ENCODE measurements at places on chromosomes 4 and X. TPM values are rescaled to one million over a fixed set of nuclear protein-coding genes. Genes with fewer than 3 reads are reported as not detected.

The RIBC1 gene
- total RNA-seq, result 1.2 TPM

The PLS3 gene
- total RNA-seq, result 45.0 TPM

The XAGE1A gene
- total RNA-seq, result not detected

The NLGN4X gene
- 20.0 TPM for total RNA-seq

The SULT1B1 gene
- 0.90 TPM for total RNA-seq

The GYPE gene
- total RNA-seq, result 3.1 TPM

The PABPC1L2A gene
- not detected for total RNA-seq

The RBMXL3 gene
- not detected for total RNA-seq

The NDST4 gene
- 0.14 TPM for total RNA-seq

- DNase-seq, result no peak
Observed at GRCh38 chrX:24343719-24344118, 16.7 kb upstream of the SUPT20HL1 start.

DNA sequence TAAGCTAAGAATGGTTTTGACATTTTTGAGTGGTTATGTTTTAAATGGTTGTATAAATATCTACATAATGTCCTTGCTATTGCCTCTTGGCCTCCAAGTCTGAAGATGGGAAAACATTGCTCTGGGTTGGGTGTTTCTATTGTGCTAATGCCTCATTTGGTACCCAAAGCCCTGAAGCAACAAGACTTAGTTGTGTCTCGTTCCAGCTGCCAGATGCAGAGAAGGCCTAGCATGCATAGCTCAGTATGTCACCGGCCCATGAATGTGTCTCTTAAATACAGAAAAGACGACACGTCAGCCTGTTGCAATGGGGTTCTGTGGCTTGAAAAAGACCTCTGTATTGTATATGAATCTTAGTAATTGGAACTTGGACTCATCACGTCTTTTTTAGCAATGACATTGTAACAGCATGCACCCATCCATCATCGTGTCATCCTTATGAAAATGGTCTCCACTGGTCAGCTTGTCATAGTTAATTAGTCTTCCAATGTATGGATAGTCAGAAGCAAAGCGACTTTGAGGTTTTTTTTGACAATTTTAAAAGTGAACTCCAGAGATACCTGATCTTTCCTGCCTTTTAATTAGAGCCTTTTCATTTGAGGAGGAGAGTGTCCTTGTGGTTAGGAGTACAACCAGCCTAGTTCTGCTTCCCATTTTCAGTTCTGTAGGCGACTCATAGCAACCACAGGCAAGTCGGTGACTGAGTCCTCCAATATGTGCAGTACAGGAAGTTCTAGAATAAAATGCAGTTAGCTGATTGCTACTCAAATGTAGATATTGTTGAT lies 126.4 kb upstream of the GATB start:
- no peak for DNase-seq

- DNase-seq, result no peak
Observed at GRCh38 chrX:23334848-23335599, at the start of gene PTCHD1. Gene PTCHD1 (plus strand): TSS chrX:23334849. CDS start chrX:23334876, 27 bp downstream.

- no peak for DNase-seq
Observed at GRCh38 chr4:92101737-92102172, 202.0 kb upstream of the GRID2 start.

DNA sequence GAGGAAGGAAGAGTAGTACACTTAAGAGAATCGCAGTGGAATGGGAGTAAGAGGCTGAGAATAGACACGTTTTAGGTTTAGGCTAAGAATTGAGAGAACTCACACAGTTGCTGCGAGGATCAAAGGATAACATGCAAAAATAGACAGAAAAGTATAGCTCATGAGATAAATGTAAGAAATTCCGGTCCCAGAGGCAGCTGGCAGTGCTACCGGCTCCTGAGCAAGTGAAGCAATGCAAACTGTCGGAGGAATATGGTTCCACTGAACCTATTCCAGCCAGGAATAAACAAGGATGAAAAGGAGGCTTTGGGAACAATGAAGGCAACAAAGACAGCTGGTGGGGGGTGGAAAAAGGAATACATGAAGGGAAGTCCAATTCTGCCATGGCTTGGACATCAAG lies 191.8 kb downstream of the QDPR start:
- DNase-seq, result no peak

GRCh38 chr4:98113012-98113411 lies 30.3 kb downstream of the STPG2 start:
- DNase-seq, result no peak

DNA sequence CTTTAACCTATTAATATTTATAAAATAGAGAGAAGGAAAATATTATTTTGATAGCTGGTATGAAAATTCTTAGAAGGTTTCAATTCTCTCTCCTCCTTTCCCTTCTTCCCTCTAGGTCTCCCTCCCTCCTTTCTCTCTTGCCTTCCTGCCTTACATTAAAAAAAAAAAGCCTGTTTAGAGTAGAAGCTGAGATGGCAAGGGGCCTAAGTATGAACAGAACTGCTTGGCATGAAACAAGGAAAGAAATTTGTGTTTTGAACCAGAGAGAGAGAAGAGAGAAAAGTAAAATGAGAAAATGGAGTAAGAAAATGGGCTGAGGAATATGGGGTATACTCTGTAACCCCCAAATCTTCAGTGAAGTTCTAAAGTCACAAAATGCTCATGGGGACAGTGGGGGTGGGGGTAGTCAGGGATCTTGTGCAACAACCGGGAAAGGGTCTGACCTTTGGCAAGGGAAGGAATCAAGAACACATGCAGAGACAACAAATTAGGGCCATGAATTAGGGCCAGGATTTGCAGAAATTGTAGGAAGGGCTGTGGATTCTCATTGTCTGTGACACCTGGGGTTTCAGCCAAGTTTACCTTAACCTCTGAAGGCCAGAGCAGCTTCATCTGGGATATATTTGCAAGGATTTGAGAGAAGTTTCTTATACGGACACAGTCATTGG lies 30.6 kb downstream of the SUPT20HL2 start:
- no peak for DNase-seq

GRCh38 chr4:155592179-155592937 lies 74.3 kb upstream of the GUCY1A1 start:
- DNase-seq, result no peak

DNA sequence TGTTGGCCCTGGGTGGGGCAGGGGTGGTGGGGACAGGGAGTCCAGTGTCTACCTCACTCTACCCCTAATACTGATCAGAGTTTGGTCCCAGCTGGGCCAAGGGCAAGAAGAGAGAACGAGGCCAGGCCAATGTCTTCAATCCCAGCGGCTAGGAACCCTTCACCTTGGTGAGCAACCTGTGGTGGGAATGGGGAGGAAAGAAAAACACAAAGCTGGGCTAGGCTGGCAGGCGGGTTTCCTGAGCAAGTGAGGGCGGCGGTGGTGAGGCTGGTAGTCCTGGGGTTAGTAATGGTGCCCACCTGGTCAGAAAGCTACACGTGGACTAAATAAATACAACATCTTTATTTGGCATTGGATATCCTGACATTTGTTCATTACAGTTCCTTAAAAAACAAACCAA lies 5.6 kb downstream of the PQBP1 start:
- DNase-seq, result no peak

- no peak for DNase-seq
Observed at GRCh38 chr4:14719053-14719452, 283.2 kb upstream of the CPEB2 start.

GRCh38 chr4:7546809-7547367 lies 112.2 kb upstream of the PSAPL1 start:
- DNase-seq, result no peak

GRCh38 chr4:56444719-56445118 lies 8.7 kb downstream of the PAICS start:
- no peak for DNase-seq

- no peak for DNase-seq
Observed at GRCh38 chr4:121126449-121127006, 37.6 kb downstream of the TNIP3 start.

DNA sequence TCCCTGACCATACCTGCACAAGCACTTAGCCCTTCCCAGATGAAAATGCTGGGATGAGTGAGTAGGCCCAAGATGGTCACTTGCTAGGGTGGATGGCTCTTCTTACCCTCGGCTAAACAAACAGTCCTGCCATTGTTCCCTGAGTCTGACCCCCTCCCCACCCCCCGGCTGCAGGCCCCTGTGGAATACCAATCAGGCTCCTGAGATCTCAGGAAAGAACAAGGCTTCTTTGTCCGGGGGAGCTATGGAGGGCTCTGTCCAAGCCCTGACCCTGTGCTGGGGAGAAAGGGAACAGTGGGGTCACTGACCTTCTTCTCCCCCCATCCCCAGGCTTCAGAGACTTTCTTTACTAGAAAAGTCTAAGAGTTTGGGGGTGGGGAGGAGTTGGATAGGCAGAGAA lies 6.0 kb downstream of the PLP1 start:
- no peak for DNase-seq

DNA sequence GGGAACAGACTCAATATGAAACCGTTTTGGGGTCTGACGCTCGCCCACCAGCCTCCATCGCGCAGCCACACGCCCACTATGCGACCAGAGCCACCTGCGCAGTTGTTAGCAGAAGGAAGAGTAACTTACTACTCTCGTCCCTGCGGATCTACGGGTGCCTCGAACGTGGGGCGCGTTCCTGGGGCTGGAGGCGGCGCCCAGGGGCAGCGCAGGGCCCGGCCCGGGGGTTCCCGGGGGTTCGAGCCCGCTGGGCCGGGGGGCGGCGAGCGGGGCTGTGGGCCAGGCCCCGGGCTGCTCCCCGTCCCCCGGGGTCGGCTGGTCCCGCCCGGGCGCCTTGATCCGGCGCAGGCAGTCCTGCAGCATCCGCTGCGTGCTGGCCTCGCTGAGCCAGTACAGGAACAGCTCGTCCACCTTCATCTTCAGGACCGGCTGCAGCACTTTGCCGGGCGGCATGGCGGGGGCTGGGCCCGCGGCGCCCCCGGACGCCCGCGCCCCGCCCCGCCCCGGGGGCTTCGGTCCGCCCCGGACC lies 404 bp downstream of the PPP2R3B start:
- no peak for DNase-seq

DNA sequence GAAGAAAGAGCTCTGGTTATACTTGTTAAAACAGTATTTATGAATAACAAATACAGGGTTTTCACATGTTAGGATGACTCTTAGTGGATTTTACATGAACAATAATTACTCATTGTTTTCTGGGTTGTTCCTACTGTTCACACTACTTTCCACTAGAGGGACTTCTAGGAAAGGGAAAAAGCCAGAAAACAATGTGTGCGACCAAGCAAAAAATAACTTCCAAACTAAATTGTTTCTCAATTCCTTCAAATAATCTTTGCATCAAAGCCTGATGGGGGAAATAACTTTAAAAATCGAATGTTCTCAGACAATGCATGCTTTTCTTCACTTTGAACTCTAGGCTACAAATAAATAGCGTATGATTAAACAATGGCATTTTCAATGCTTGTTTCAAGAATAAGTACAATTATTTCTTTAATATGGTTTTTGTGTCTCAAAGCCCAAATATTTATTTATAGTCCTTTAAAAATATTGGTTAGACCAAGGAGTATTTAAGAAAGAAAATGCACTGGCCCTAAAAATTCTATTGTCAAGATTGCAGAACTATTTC lies 72.1 kb upstream of the ETNPPL start:
- DNase-seq, result peak; percentile 14

GRCh38 chrX:20665481-20665880 lies 398.8 kb upstream of the RPS6KA3 start:
- no peak for DNase-seq

DNA sequence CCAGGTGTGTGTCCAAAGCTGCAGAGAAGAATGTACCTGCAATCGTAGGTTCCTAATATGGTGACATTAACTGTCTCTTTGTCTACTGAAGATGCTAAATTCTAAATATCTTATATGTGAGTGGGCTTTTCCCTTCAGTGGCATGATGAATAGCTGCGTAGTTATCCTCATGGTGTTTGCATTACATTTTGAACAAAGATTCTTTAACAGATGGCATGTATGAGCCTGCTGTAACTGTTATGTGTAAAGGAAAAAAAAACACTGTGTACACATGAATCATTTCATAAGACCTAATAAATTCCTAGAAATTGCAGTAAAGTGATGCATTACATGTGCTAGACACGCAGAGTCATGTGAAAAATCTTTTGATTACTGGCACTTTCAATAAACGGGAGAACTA lies 288.0 kb downstream of the SH2D1A start:
- DNase-seq, result no peak

- DNase-seq, result no peak
Observed at GRCh38 chr4:123463869-123464268, 67.3 kb downstream of the SPRY1 start.

DNA sequence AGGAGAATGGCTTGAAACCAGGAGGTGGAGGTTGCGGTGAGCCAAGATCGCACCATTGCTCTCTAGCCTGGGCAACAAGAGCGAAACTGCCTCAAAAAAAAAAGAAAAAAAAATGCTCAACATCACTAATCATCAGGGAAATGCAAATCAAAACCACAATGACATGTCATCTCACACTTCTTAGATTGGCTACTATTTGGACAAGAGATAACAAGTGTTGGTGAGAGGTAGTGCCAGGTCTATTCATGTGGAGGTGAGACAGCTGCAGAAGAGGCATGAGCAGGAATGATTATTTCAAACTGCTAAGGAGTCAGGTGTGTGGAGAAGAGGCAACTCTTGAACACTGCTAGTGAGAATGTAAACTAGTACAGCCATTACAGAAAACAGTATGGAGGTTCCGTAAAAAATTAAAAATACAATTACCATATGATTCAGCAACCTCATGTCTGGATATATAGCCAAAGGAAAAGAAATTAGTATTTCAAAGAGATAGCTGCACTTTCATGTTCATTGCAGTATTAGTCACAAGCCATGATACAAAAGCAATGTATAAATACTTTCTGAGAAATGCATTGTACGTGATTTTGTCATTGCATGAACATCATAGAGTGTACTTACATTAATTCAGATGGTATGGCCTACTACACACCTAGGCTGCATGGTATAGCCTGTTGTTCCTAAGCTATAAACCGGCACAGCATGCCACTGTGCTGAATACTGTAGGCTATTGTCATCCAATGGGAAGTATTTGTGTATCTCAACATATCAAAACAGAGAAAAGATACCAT lies 75.3 kb downstream of the TMEM144 start:
- DNase-seq, result no peak

DNA sequence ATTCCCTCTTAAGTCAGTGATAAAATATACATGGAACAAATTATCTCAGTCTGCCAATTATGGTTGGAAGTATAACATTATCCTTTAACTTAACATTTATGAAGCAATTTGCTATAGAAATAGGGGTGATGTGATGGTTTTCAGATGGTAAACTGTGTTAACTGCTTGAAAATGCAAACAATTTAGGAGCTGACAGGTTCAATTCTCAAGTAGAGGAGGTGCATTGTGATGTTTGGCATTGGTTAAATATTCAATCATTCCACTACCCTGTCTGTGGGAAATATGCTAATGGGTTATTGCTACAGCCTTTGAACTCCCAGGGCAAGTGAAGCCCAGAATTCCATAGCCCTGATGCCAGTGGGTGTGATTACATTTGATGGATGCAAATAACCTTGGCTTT lies 243.4 kb upstream of the GK2 start:
- DNase-seq, result no peak

GRCh38 chr4:42452823-42453222 lies 55.5 kb downstream of the SHISA3 start:
- no peak for DNase-seq

DNA sequence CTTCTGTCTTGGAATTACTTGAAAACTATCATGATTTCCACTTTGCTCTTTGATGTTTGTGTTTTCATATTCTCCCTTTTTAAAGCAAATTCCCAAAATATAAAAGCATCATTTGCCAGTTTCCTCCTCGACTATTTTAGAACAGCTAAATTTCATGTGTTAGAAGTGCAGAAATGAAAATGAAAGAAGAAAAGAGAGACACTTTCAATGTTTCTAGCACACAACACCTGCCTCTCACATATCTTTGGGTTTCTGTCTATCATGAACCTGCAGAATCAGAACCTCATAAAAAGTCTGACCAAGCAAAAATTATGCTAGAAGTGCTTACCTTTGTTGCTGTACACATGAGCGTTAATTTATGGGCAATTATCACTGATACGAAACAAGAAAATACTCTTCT lies 1.9 kb upstream of the NEUROG2 start:
- DNase-seq, result no peak
